ENCODE measurements at places on chromosomes 1 and 21.

GRCh38 chr1:77348549-77348948 is 66.7 kb downstream of the AK5 start:
- no peak for DNase-seq

DNA sequence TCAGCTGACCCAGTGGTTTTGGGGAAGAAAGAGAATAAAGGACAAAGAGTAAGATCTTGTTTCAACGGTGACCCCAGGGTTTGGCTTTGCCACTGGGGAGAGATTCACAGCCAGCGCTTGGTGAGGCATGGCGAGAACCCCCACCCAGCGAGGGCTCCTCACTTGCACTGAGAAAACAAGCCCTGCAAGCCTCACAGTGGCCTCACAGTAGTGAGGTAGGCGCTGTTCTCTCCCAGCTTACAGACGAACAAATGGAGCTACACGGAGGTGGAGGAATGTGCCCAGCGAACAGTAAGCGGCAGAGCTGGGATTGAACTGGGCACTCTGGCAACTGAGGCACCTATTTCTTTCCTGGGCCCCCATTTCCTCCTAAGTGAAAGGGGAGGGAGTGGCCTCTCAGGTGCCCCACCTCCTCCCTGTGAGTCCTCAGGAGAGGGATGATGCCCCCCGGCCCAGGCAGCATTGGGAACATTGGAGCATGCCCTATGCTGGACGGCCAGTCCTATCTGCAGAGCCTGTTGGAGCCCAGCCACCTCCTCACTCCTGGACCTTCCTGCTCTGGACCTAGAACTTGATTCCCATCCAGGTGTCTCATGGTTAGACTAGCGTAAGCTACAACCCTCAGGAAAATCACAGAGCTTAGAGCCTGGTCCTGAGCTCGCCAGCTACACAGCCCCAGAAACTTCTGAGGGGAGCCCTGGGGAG is 73.4 kb upstream of the EDN2 start:
- DNase-seq = no peak

DNA sequence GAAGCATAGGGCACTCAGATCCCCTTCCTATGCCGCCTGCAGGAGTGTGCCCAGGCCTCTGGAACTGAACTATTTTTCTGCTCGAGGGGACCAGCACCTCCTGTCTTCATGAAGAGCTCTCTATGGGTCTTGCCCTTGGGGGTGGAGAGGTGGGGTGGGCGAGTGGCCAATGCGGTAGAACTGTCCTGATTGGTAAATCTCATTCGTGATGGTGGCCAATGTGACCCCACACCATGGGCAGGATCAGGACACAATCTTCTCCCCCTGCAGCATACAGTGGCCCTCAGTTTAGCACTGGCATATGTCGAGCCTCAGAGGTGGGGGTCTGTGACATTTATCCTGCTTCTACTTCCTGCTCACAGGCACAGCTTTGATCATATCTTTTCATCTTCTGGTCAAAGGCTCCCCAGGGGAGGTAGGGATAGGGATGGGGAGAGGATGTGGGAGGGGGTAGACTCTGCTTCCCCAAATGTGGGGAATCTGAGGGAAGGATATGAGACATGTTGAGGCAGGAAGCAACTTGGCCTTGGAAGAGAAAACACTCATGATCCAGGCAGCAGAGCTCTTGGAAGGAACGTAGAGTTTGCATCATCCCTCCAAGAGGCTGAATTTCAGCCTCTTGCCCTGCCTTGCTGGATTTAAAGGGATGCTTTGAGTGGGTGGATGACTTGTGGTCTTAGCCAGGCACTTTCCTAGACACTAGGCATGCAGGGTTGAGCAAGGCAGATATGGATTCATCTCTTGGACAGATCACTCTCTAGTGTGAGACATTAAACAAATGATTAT is 81.8 kb downstream of the LAMC2 start:
- DNase-seq = no peak

DNA sequence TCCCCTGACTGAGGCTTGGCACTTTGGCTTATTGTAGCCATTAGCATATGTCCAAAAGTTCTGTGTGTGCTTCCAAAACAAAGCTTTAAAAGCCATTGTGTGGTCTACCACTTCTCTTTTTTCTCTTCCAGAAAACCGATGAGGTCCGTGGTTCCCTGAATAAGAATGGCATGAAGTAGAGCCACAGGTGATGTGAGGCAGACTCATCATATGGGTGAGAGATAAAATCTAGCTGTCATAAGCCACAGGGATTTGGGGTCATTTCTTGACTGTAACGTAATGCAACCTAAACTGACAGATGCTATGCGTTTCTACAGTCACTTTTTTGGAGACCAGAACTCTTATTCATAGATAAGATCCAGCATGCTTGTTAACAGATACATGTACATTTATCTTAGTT is 7.0 kb upstream of the GREM2 start:
- no peak for DNase-seq

- no peak for DNase-seq
Measured at GRCh38 chr1:30907481-30908315, 860 bp downstream of the SDC3 start.

- no peak for DNase-seq
Measured at GRCh38 chr1:203537806-203538464, 44.0 kb downstream of the OPTC start.

DNA sequence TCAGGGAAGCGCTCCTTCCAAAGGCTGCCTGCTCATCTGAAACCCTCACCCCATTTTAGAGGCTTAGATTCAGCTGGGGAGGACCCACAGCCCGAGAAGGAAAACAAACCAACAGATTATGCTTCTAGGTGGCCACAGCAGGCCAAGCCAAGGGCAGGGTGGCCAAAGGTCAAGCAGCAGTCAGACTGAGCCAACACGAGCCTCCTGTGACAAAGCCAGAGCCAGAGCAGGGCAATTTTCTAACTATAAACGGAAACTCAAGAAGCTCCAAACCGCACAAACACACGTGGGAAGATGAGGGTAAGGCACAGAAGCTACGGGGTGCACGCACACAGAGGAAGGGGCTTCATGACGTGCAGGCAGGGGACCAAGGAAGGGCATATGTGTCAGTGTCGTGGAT is 64.1 kb downstream of the PLEKHA6 start:
- no peak for DNase-seq

GRCh38 chr1:45148209-45148825 is 58.1 kb downstream of the ZSWIM5 start:
- DNase-seq = no peak

DNA sequence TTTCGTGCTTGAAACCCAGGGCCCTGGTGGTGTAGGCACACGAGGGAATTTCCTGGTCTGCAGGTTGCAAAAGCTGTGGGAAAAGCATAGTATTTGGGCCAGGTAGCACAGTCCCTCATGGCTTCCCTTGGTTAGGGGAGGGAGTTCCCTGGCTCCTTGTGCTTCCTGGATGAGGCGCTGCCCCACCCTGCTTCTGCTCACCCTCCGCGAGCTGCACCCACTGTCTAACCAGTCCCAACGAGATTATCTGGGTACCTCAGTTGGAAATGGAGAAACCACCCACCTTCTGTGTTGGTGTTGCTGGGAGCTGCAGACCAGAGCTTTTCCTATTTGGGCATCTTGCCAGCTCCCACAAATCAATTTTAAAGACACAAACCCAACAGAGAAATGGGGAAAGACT is 183.0 kb downstream of the PHTF1 start:
- no peak for DNase-seq

DNA sequence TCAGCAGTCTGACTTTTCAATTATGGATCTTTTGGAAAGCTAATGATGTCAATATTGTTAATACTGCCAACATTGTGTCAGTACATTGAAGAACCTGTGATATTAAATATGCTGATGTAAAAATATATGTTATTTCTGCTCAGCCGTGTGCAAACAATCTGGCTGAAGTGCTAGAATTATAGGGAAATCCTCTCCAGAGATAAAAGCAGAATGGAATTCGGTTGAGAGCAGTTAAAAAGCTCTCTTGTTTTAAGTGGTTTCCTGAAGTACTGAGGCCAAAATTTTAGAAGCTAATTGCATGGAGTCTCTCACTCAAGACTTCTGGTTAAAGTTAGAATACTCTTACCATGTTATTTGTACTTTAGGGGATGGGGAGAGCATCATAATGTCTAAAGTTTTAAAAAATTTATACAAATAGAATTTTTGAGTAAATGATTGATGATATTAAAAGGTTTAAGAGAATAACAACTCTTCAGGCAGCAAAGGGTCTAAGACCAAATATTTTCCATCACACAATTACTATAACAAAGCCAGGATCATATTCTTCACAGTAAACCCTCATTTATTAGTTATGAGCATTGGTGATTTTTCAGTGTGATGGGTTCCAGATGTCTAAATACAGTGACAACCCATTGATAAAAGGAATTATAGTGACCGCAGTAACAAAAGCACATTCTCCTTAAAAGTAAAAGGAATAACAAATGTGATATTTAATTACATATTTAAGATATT is 834.2 kb upstream of the CXADR start:
- DNase-seq = no peak
